MM.1S (cell line): ENCODE measurements at places on chromosomes 11 and 22.

- DNase-seq, result no peak
- no peak overlapping the region for H3K4me3 ChIP-seq
- no peaks in the 10 kb centered on the region for H3K27me3 ChIP-seq
- H3K27ac ChIP-seq, result no peak overlapping the region
- H3K36me3 ChIP-seq, result no peaks in the 10 kb centered on the region
Observed at GRCh38 chr11:4027746-4028145, 66.9 kb upstream of the RRM1 start.

DNA sequence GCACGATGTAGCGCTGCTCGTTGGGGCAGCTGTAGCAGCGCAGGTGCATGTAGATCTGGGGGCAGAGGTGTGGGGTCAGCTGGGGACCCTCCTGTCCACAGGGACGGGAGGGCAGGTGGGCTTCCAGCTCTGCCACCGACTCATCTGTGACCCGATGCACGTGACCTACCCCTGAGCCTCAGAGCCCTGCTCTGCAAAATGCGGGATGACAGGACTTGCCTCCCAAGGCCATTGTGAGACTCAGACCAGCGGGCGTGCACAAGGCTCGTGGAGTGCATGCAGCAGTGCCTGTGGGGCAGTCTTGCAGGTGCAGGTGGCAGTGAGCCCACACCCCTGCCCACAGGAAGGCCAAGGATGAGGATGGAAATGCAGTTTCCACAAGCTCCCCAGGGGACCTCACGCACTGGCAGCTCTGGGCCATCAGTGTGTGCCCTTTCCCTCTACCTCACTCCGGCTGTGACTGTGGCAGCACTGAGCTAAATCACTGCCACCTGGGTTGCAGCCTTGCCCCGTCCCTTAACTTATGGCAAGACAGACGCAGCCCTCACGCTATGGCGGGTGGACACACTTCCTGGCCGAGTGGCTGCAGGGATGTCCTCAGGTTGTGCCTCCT is 26.7 kb downstream of the TMEM184B start:
- peak overlapping the region; percentile 48; the same call in 1 of the 2 replicates for H3K27ac ChIP-seq
- H3K4me1 ChIP-seq, result peaks cover 82% of the 10 kb centered on the region
- DNase-seq, result no peak
- peaks cover 2% of the 10 kb centered on the region for H3K36me3 ChIP-seq

DNA sequence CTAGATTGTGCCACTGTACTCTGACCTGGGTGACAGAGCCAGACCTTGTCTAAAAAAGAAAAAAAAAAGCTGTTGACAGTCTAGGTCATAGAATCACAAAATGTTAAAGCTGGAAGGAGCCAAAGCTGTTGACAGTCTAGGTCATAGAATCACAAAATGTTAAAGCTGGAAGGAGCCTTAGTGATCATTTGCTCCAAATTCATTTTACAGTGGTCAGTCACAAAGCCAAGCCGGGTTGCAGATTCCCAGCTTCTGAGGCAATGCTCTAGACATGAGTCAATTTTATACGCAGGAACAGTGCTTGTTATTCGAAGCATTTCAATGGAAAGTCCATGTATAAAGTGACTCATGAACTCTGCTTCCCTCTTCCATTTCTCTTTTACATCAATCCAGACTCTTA is 47.4 kb downstream of the SYT13 start:
- no peaks in the 10 kb centered on the region for H3K36me3 ChIP-seq
- no peak overlapping the region for H3K4me3 ChIP-seq
- H3K27ac ChIP-seq, result no peak overlapping the region
- no peak for DNase-seq

DNA sequence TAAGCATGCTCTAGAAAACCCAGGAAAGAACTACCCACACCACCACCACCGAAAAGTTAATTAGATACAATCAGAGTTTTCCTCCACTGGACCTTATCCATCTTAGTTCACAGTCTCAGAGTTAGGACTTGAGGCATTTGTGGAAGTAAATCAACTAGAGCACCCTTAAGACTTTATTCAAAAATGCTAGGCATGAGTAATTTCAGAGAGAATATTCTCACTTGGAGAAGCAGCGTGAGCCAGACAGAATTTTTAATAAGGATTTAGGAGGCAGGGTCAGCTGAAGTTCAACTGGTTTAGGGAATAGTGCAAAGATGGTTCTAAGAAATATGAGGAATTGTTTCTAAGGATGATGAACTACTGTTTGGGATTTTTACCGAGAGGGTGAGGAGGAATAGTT is 1.2 kb upstream of the OLFML1 start:
- H3K4me3 ChIP-seq, result no peak overlapping the region
- H3K36me3 ChIP-seq, result no peaks in the 10 kb centered on the region
- no peak for DNase-seq
- H3K27ac ChIP-seq, result no peak overlapping the region
- no peaks in the 10 kb centered on the region for H3K27me3 ChIP-seq

GRCh38 chr11:117189191-117189940 is 9.8 kb upstream of the TAGLN start:
- no peak for DNase-seq
- H3K4me1 ChIP-seq, result no peaks in the 10 kb centered on the region
- no peak overlapping the region for H3K27ac ChIP-seq
- no peak overlapping the region for H3K4me3 ChIP-seq

DNA sequence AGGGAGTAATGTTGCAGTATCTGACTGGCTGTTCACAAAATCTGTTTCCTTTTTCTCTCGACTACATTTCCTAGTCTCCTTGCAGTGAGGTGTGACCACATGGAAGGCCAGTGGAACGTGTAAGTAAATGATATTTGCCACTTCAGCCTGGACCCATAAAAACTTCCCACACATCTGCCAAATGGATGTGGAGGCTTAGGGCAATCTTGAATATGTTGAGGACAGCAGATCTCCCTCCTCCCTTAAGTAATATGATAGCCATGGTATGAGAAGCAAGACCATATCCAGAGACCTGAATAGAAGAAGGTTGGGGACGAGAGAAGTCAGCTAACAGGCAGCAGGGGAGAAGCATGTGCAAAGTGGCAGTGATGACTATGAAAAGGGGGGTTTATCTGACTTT is 33.0 kb upstream of the C11orf87 start:
- H3K27ac ChIP-seq, result no peak overlapping the region
- H3K4me1 ChIP-seq, result peaks cover 7% of the 10 kb centered on the region; the same call in 1 of the 2 replicates
- no peaks in the 10 kb centered on the region for H3K36me3 ChIP-seq
- H3K27me3 ChIP-seq, result no peaks in the 10 kb centered on the region

DNA sequence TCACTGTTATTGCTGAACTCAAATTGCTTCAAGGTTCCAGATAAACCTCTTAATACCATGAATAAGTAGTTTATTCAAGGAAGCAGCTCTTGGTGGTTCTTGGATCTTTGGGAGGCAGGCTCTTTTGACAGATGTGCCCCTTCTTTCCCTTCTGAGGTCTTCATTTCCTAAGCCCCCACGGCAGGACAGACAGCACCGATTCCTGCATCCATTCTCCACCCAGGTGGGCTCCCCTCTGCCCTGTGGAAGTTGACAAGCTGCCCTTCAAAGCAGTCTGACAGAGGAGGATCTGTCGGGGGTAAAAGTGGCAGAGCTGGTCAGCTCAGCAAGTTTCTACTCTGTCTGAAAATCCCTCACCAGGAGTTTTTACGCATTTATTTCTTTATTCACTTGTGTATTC is 605.3 kb upstream of the B3GAT1 start:
- no peaks in the 10 kb centered on the region for H3K27me3 ChIP-seq
- no peaks in the 10 kb centered on the region for H3K4me1 ChIP-seq
- no peak overlapping the region for H3K27ac ChIP-seq
- H3K4me3 ChIP-seq, result no peak overlapping the region
- H3K36me3 ChIP-seq, result no peaks in the 10 kb centered on the region

DNA sequence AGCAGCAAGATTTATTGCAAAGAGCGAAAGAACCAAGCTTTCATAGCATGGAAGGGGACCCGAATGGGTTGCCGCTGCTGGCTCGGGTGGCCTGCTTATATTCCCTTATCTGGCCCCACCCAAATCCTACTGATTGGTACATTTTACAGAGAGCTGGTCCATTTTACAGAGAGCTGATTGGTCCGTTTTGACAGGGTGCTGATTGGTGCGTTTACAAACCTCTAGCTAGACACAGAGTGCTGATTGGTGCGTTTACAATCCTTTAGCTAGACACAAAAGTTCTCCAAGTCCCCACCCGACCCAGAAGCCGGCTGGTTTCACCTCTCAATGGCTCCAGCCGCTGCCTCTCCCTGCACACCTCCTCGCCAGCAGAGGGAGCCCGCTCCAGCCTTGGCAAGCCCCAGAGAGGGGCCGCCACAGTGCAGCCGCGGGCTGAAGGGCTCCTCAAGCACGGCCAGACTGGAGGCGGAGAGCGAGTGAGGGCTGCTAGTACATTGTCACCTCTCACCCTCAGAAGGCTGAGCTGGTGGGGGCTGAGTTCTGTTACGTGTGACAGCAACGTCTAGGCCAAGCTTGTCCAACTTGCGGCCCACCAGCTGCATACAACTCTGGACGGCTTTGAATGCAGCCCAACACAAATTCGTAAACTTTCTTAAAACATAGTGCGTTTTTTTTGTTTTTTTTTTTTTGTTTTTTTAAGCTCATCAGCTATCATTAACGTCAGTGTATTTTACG is 8.7 kb downstream of the PTH start:
- H3K4me1 ChIP-seq, result no peaks in the 10 kb centered on the region
- DNase-seq, result no peak
- no peaks in the 10 kb centered on the region for H3K36me3 ChIP-seq

DNA sequence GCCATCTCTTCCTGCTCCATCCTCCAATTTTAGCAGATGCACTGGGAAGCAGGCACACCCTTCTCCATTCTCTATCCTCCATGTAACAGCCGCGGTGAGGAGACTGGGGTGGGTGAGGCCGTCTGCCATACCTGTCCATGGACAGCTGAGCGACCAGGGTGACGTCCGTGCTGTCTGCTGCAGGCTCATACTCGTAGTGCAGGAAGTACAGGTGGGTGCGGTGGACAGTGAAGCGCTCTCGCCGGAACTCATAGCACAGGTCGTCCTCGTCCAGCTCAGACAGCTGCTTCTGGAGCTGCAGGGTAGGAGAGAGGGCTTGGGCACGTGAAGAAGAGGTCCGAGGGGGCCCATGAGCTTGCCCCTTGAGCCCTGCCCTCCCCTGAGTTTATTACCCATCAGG is 257.8 kb upstream of the SYN3 start:
- no peaks in the 10 kb centered on the region for H3K27me3 ChIP-seq
- no peak overlapping the region for H3K4me3 ChIP-seq
- DNase-seq, result no peak
- H3K36me3 ChIP-seq, result no peaks in the 10 kb centered on the region

- no peaks in the 10 kb centered on the region for H3K27me3 ChIP-seq
- H3K4me3 ChIP-seq, result no peak overlapping the region
- DNase-seq, result no peak
- no peaks in the 10 kb centered on the region for H3K4me1 ChIP-seq
- no peak overlapping the region for H3K27ac ChIP-seq
- no peaks in the 10 kb centered on the region for H3K36me3 ChIP-seq
Observed at GRCh38 chr11:121703201-121703600, 250.4 kb upstream of the SORL1-AS1 start.
